ENCODE measurements at places on chromosomes 6 and 20.

DNA sequence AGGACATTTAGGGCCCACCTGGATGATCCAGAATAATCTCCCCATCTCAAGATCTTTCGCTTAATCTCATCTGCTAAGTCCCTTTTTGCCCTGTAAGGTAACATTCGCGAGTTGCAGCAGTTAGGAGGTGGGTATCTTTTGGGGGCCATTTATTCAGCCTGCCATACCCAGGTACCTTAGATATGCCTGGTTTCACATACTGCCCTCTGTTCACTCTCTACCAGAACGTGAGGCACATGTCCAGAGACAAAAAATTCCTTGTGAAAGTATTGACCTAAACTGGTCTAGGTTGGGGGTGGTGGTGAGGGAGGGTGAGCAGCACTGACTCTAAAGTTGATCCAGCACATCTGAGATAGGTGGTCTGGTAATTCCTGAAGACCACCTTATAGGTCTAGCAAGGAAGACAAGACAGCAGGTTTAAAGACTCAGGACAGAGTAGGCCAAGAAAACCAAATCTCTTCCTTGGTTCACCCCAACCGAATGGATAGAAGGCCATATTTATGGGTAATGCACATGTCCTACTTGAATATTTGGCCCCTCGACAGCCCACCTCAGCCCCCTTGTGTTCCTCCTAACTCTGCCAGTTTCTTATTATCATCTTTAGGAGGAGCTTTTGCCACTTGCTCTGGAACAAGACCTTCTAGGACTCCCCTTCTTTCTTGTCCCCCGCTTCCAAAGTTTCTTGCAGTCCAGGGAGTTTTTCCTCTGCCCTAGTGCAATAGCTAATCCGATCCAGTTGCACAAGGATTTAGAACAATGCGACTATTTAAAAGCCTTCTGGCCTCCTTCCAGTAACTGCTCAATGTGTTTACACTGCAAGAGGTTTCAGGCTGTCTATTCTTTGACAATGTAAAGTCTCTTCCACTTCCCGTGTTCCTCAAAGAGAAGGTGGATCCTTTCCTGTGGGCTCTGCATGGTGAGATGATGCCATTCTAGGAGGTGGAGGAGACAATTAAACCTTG, 213.0 kb upstream of the LAMP5 start:
- DNase-seq, result no peak

- no peak for DNase-seq
These were observed 45.4 kb upstream of the NKX2-2 start for GRCh38 chr20:21559305-21559704.

GRCh38 chr6:128098000-128098581, 197.2 kb upstream of the THEMIS start:
- DNase-seq, result no peak

DNA sequence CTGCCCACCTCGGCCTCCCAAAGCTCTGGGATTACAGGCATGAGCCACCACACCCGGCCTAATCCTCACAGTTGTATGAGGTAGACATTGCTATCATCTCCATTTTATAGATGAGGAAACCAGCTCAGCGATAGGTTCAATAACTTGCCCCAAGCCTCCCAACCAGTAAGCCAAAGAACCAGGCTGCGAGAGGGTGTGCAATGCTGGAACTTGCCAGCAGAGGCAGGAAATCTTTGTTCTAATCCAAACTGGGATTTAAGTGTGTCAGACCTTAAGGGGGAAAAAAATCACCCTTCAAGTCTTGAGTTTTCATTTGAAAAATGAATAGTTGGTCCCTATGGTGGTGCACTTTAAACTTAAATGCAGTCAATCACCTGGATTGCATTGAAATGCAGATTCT, 20.1 kb upstream of the RNGTT start:
- DNase-seq, result no peak

GRCh38 chr6:94323853-94324252, 904.5 kb upstream of the EPHA7 start:
- DNase-seq, result no peak

GRCh38 chr6:164121527-164121926, 707.0 kb downstream of the QKI start:
- no peak for DNase-seq

DNA sequence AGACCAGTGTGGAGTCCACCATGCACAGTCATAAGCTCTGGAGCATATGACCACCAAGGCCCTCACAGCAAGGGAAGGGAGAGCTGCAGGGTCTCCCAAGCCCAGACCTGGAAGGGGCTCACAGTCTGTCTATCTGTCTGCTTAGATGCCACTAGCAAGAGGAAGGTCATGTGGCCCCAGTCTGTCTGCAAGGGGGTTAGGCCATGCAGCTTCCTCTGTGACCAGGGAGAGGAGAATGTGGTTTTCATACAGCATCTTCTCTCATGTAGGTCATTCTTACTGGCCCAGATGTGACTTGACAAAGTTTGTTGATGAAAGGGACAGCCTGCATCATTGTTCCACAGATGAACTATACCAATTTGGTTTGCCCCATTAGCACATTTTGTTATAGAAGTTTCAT, 260.8 kb downstream of the FARS2 start:
- no peak for DNase-seq

- DNase-seq, result no peak
These were observed 50.4 kb downstream of the ARFGEF2 start for GRCh38 chr20:48971956-48972355.

DNA sequence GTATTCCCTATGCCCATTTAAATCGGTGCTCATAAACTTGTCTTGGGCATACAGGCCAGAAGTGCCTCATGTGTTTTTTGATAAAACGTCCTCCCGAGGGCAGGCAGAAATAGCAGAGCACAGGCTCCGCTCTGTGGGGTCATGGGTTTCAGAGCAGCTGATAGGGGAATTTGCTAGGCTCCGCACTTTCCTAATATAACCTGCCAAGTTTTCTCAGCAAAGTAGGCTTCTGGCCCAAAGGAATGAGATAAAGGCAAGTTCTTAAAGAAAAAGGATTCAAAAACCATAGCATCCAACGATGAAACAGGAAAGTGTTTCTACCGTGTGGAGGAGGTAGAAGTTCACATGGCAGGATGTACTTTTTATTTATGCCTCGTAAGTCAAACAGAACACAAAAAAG, 69.8 kb upstream of the RALGAPA2 start:
- DNase-seq, result no peak

DNA sequence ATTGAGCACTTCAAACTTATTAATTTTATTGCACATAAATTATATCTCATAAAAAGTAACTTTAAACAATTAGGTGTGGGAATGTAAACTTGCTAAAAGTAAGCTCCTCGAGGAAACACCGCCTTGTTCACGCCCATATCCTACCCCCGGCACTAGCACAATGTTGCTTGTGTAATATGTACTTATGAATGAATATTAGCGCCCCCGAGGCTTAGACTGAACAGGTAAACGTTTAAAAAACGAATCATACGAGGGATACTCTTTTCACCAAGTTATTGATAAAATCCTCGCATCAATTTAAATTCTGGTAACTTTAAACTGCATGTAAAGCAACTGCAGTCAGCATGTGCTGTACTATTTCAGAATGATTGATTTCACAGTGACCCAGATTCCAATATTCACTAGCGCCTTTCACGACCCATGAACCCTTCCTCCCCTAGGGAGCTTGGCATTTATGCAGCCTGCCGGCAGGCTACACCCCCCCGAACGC, 637 bp downstream of the TFB1M start:
- DNase-seq, result no peak

DNA sequence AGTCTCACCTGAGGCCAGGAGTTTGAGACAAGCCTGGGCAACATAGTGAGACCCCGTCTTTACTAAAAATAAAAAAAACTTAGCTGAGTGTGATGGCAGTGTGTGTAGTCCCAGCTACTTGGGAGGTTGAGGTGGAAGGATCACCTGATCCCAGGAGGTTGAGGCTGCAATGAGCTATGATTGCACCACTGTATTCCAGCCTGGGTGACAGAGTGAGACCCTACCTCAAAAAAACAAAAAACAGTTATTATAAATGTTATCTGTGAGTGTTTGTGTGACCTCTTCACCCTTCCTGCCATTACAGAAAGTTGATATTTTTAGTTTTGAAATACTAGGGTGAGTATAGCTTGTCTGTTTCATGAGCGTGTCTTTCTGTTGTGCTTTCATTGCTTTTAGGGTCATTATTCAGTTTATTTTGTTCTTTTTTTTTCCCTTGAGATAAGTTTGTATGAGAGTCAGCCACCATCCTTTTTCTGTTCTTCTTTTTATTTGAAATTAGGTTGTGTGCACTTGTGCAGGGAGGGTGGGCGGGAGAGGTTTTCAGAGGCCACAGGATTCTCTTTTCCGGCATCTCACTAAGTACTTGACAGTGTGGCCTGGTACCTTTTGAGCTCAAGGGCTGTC, 26.2 kb downstream of the CDYL start:
- DNase-seq, result no peak

- no peak for DNase-seq
These were observed 10.3 kb downstream of the ZMYND8 start for GRCh38 chr20:47346172-47346571.

- DNase-seq, result no peak
These were observed 54.4 kb downstream of the DHX35 start for GRCh38 chr20:39016506-39016905.

GRCh38 chr20:52497731-52498130, 306.2 kb upstream of the ZFP64 start:
- no peak for DNase-seq

DNA sequence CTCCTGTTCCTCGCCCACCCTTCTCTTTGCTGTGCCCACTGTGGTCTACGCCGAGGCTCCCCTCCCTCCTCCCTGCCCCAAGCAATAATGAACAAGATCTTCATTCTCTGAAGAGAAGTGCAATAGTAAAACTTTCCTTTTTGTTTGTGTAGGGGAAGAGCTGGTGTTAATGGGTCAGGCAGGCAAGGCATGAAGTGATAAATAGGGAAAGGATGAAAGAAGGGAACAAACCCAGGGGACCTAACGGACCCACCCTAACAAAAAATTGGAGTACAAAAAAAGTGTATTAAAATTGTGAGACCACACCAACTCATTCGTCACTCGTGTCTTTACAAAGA, 66.9 kb downstream of the ZBTB2 start:
- DNase-seq, result no peak

GRCh38 chr6:129633529-129633928, 76.4 kb downstream of the ARHGAP18 start:
- DNase-seq, result no peak

DNA sequence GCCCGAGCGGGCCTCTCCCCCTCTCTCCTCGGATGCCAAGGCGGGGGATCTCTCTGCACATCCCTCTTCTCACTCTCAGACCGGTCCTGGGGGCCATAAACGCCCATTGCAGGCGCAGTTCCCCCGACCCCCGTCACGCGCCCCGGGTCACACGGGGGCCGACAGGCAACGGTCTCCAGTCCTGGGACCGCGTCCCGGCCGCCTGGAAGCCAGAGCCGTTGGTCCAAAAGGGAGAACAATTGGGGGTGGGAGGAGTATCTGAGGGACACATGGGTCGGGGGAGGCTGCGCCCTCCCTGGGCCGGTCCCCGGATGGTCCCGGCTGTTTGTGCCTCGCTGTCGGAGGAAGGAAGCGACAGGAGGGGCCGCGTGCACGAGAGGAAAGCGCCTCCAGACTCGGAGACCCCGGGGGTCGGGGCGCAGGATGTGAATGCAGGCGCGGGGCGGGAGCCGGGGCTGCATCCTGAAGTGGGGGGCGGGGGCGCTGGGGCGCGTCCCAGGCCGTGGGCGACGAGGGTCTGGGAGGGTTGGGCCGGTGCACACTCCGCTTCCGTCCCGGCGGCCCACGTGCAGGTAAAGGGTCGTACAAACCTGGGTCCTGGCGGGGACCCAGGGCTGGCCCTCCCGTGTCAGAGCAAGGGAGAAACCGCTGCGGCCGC, 903 bp downstream of the SLC4A11 start:
- no peak for DNase-seq

- DNase-seq, result no peak
These were observed 334.3 kb upstream of the MANEA start for GRCh38 chr6:95243053-95243452.

DNA sequence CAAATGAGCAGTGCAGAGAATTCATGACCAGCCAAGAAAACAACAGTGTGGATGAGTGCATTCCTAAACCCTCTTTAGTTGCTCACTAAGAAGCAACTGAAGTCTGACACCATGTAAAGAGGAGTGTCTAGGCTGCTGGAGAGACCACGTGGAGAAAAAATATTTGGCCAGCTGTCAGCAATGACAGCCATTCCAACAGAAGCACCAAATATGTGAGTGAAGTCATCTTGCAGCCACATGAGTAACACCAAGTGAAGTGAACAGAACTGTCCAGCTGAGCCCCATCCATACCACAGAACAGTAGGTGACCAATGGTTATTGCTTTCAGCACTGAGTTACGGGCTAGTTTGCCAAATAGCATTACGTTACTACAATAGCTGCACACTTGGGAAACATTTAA, 89.4 kb downstream of the TBXT start:
- no peak for DNase-seq

DNA sequence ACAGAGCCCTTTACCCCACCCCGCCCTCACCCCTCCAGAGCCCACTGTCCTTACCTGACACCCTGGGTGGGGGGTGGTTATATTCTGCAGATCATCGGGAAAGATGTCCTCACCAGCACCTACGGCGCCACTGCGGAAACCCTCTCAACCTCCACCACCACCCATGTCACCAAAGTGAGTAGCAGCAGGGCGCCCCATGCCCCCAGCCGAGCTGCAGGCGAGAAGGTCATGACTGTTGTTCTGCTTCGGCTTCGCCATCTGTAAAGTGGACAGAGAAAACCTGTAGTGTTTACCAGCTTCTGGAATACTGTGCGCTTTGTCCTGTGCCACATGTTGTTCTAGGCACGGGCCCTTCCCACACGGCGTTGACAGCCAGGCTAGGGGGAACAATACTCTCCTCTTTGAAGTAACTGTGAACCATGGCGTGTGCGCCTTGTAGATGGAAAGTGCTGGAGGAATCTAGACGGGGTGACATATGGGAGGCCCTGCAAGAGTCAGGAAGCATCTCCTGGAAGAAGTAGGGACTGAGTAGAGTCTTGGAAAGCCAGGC, 16.5 kb upstream of the AAR2 start:
- DNase-seq, result no peak

DNA sequence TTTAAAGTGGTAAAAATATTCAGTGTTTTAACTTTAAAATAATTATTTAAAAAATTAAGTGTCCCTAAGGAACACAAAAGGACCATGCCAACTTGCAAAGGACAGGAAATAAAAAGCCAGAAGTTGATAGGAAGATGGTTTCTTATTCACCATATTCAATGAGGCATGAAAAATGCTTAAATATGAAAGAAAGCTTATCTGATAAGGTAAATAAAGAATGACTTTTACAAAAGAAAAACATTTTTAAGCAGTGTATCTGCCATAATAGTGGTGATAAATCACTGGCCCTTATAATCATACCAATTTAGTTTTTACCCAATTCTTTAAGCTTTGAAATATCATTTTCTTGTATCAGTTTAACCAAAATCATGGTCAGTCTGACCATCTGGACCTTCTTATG, 33.5 kb upstream of the POPDC3 start:
- no peak for DNase-seq

All from stimulated activated CD4-positive, alpha-beta T cell treated with anti-CD3 and anti-CD28 coated beads, Interleukin-1b, Interleukin-23, amount 100 ng/mL, for 1 hour (primary cell).